ENCODE measurements at places on chromosomes 1 and 21.
A peak's percentile ranks its signal among the peaks of the same experiment; 100 is the strongest.

- no peak for DNase-seq
Observed at GRCh38 chr1:107879927-107880326, 85.1 kb downstream of the VAV3 start.

DNA sequence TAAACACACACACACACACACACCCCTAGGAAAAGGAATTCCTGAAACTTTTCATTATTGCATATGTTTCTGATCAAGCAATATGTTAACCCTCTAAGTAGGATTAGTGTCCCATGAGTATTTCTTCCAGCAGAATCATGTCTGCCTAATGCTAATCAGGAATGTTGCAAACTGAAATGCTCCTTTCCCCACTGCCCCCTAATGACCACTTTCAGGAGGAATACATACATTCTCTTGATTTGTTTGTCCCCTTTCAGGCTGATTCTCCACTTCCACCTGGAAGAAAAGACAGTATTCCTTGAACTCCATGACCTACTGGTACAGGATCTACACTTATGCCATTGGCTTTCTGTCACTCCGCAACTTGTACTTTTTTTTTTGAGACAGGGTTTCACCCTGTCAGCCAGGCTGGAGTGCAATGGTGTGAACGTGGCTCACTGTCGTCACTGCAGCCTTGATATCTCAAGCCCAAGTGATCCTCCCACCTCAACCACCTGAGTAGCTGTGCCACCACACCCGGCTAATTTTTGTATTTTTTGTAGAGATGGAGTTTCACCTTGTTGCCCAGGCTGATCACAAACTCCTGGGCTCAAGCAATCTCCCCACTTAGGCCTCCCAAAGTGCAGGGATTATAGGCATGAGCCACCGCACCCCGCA lies 56.7 kb downstream of the LRIG2 start:
- no peak for DNase-seq

DNA sequence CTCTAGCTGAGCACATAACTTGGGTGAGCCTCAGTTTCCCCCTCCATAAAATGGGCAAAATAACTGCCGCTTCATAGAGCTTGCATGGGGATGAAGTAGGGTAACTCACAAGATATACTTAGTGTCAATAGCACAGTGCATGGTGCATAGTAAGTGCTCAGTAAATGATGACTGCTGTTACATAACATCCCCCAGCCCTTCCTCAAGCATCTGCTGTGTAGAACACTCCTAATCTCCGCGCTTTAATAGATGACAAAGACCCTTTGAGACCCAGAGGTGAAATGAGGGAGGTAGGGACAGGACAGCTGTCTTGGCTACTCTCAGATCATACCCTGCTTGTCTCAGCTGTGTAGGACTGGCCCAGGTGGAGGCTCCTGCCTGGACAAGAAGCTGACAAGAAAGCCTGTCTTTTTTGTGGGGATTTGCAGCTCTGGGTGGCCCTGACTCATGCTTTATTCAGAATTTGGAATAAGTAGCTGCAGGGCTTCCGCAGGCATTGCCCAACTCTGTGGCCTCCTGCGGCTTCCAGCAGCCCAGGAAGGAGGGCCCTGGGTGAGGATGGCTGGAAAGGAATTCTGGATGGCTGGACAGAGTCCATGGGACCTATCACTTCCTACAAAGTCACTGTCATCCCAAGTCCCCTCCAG lies 20.7 kb upstream of the PADI4 start:
- no peak for DNase-seq

DNA sequence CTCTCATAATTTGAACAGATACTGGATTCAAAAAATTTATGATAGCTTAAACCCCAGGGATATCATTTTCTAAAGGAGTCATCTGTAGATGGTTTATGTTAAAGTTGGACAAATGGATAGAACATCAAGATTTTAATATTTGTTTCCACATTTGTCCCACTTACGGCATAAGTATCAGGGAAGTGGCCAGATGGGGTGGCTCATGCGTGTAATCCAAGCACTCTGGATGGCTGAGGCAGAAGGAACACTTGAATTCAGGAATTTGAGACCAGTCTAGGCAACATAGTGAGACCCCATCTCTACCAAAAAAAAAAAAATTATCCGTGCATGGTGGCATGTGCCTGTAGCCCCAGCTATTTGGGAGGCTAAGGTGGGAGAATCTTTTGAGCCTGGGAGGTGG lies 229.1 kb downstream of the GPR52 start:
- DNase-seq, result no peak

DNA sequence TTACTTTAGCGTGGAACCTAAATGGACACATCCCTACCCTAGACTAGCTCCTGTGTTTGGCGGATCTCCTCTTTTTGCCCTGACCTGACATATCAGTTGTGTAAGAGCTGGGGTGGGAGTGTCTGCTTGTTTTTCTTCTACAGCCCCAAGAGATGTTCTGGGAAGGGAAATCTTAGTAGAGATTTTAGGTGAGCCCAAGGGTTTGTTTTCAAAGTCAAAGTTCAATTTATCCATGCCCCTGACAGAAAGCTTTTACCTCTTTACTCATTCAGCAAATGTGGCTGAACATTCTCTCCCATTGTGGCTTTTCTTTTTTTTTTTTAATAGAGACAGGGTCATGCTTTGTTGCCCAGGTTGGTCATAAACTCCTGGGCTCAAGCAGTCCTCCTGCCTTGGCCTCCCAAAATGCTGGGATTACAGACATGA lies 7.3 kb upstream of the TARS2 start:
- DNase-seq, result no peak

- DNase-seq, result no peak
Observed at GRCh38 chr1:247646867-247647266, 32.7 kb downstream of the OR13G1 start.

GRCh38 chr1:7388141-7388487 lies 383.0 kb upstream of the VAMP3 start:
- DNase-seq, result no peak

GRCh38 chr1:203361945-203362719 lies 11.2 kb upstream of the FMOD start:
- DNase-seq, result no peak

DNA sequence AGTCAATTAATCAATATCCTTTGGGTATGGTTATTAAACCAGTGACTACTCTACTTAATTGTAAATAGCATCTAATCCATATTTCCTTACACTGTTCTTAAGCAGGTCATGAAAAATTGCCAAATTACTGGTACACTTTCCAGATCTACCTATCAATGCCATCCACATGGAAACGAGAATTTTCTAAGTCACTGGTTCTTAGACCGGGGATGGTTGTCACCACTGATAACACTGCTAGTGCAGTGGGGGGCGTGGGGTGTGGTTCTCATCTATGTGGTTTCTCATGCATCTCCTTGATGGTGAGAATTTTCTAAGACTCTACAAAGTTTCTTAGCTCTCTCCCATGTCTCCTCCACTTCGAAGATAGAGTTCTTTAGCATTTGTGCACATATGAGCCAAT lies 63.7 kb upstream of the COG2 start:
- no peak for DNase-seq

DNA sequence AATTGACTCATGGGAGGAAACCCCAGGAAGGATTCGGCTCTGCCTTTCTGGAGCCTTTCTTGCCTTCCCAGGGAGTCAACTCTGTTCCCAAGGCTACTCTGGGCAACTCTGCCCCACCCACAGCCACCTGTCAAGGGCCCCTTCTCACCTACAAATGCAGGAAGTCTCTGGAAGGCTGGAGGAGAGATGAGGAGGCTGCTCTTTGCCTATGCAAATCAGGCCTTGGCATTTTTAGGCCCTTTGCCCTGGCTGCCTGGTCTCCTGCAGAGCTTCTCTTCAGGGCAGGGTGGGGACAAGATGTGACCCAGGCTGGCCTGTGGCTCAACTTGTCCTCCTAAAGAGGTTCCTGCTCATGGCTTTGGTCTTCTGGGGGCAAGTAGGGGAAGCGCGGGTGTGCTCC lies 5.4 kb downstream of the SLC6A9 start:
- no peak for DNase-seq

DNA sequence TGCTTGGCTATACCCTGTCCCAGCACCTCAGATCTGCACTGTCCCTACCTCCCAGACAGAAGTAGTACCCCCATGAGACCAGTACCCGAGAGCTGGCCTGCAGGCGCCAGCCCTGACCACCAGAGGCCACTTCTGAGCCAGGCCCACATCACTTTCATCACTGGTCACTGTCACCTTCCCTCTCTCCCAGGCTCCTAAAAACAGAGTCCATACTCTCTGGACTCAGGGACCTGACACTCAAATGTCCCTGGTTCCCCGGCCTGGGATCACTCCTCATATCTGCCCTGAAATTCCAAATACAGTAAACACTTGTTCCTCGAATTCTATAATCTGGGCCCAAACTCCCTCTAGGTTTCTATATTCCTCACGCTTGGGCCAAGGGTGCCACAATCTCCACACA lies 18.7 kb downstream of the TMEM53 start:
- DNase-seq, result no peak

GRCh38 chr21:29849735-29850176 lies 90.0 kb downstream of the GRIK1 start:
- peak; percentile 57 for DNase-seq

GRCh38 chr1:228043281-228043848 lies 36.6 kb downstream of the WNT3A start:
- DNase-seq, result no peak

GRCh38 chr1:40981691-40982448 lies 2.4 kb downstream of the CTPS1 start:
- no peak for DNase-seq

- no peak for DNase-seq
Observed at GRCh38 chr1:201566933-201567801, 28.2 kb downstream of the NAV1 start.

GRCh38 chr1:121595089-121595488 lies 410.3 kb downstream of the SRGAP2C start:
- no peak for DNase-seq

GRCh38 chr1:101108111-101108500 lies 82.5 kb upstream of the DPH5 start:
- DNase-seq, result no peak

- DNase-seq, result no peak
Observed at GRCh38 chr1:35962952-35963351, 32.0 kb downstream of the AGO3 start.

DNA sequence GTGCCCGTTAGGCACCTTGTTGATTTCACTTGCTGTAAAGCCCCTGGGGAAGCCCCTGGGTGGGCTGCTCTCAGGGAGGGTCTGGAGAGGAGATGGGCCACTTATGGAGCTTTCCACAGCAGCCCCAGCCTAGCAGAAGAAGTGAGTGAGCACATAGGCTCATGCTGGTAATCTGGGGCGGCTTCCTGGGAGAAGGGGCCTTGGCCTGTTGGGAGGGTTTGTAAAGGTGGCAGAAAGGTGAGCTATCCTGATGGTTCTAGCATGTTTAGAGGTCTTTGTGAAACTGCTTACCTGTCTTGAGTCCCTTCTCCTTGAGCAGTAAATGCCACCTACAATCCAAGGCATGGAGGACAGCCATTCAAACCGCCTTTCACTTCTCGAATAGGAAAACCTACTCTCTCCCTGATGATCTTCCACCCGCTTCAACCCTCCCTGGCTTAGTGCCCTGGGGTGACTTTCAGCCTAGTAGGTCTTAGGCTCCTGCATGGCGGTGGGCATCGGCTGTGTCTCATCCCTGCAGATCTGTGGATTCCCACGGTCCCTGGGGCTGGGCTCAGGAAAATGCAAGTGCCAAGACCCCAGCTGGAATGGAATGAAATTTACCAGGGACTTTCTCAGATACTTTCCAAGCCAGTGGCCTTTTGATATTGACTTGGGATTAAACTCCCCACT lies 87.6 kb upstream of the SELENON start:
- no peak for DNase-seq

- no peak for DNase-seq
Observed at GRCh38 chr1:93837961-93838360, 41.0 kb downstream of the DNTTIP2 start.

GRCh38 chr1:217495249-217495648 lies 135.6 kb downstream of the GPATCH2 start:
- DNase-seq, result no peak

GRCh38 chr1:29379443-29380073 lies 143.2 kb downstream of the PTPRU start:
- peak; percentile 42 for DNase-seq

GRCh38 chr1:243848165-243848857 lies 1.7 kb downstream of the AKT3 start:
- no peak for DNase-seq

All from neuronal stem cell (in vitro differentiated cells).